NCI-H1694 treated with DMSO at 0.1 percent for 48 hours (cell line): ENCODE measurements at places on chromosomes 5 and 9.

DNA sequence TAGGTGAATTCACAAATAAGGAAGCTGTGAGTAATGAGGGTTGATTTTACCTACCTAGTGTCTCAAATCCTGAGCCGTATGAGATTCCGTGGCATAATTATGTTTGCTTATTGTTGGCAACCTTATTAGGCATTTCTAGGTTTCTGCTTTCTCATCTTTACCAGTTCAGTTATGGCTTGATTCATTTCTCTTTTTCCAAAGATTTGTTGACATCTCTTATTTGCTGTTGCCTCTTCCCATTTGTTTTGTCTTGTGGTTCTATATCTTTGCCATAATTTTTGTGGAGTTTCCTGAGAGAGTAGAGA is 470 bp downstream of the IL31RA start:
- no peak for DNase-seq

DNA sequence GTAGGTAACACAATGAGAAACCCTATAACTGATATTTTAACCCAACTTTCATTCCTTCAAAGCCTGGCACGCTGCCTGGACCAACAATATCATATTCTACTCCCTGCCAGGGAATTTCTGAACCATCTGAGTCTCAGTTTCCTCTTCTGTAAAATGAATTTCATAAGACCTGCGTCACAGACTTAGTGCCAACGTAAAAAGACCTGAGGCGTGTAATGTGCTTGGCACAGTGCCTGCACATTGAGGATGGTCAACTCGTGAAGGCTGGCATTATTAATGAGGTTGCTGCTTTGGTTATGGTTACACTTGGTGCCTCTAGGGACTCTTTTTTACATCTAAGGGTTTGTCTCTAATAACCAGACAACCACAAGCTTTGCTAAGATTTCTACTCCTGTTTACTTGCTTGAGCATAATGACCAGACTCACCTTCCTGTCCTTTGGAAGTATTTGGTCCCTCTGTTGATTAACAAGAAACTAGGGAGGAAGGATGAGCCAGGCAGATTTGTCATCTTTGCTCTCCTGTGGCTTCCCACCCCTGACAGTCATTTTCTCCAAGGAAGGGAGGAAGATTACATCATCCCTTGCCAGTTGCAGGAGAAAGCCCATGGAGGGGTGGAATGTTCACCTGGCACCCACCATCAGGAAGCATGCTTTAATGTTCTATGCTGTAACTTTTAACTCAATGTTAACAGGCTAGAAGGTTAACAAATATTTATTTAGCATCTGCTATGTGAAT is 79.0 kb downstream of the PAPPA start:
- no peak for DNase-seq

DNA sequence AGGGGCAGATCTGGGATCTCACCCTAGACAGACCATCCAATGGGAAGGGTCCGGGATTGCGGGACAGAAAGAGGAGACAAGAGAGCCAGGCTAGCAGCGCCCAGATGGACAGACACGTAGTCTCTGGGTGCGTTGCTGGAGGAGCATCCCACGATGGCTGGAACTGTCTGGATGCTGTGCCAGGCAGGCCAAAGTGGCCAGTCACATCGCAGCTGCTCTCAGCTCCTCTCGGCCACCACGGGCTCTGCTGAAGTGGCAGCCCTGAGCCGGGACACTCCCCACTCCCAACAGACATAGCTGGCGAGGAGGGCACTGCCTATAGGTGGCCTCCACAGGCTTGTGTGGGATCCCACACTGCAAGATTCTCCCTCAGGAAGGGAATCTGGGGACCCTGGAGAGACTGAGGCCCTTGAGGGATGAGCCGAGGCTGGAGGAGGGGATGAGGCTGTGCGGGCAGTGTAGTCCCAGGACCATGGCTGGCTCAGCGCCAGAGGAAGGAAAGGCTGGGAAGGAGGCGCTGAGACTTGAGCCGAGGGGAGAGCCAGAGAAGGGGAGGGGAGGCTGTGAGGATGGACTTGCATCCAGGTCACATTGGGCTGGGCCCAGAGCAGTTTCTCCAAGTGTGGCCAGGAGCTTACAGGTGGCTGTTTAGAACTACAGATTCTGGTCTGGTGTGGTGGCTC is 10.3 kb upstream of the WDR5 start:
- no peak for DNase-seq

GRCh38 chr5:6326776-6327175 is 51.6 kb downstream of the MED10 start:
- no peak for DNase-seq

GRCh38 chr9:111891910-111892499 is 4.6 kb upstream of the UGCG start:
- DNase-seq, result no peak

DNA sequence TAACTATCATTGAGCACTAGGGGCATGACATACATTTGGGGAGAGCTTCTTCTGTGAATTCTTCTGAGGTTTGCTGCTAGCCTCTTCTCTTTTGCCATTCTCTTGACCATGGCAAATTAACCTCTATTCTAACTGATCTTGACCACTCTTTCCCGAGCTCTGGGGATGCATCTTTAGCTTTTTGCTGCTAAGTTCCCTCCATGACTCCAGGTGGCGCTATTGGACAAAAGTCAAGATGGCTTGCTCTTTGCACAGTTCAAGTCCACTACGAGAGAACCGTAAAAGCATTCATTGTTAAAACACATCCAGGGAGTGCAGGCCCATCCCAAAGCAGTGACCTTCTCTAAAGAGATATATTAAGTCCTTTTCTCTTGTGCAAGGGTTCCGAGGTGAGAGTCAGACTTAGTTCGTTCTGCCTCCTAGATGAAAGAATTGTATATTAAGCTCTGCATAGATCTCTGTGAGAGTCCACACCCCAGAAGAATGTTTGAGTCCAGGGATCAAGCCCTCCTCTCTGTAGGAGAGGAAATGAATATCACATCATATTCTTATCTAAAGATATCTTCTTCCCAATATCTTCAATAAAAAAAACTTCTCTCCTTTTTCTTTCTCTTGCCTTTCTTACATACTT is 1152.9 kb upstream of the CDH6 start:
- DNase-seq, result peak; percentile 38

DNA sequence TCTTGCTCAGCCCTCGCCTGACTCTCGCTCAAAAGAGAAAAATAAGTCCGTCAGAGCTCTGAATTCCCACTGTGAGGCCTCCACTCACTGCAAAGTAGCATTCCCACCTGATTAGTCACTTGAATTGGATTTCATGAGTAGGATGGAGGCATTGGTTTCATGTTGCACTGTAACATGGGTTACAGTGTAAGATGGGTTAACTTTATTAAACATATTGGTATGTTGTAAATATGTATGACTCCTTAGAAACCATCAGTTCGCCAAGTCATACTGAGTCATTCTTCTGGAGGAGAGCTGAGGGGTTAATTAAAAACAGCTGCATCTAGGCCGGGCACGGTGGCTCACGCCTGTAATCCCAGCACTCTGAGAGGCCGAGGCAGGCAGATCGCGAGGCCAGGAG is 93.8 kb upstream of the BNC2 start:
- DNase-seq, result no peak

DNA sequence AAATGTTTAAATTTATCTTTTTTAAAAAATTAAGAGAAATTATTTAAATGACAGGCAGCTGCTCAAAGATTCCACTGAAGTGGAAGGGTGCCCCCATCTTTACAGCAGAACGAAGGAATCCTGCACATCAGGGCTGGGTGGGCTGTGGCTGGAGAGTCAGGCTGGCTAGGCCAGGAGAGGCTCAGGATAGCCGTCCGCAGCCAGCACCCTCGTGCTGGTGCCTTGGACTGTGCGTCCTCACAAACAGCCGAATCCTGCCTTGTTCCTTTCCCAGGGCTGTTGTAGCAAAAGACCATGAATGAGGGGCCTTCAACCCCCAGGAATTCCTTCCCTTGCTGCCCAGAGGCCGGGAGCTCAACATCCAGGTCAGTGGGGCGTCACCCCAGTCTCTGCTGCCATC is 64.6 kb upstream of the FCN1 start:
- no peak for DNase-seq

GRCh38 chr5:177018341-177018740 is 4.2 kb upstream of the ZNF346 start:
- DNase-seq, result no peak

DNA sequence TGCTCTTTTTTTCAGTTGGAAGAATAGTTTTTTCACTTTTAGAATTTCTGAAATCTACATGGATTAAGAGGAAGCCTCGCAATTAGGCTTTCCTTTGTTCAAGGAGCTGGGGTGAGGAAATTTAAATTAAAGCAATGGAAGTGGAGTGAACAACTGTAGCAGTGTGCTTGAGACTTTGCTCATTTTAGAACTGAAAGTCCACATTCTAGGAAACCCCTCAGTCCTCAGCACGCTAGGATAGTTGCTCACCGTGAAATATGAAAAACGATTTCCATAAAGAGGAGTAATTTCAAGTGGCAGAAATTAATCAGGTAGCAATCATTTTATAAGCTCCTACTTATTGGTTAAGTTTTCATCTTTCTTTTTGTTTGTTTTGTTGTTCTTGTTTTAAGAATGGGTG is 243.0 kb upstream of the ITGA1 start:
- no peak for DNase-seq

DNA sequence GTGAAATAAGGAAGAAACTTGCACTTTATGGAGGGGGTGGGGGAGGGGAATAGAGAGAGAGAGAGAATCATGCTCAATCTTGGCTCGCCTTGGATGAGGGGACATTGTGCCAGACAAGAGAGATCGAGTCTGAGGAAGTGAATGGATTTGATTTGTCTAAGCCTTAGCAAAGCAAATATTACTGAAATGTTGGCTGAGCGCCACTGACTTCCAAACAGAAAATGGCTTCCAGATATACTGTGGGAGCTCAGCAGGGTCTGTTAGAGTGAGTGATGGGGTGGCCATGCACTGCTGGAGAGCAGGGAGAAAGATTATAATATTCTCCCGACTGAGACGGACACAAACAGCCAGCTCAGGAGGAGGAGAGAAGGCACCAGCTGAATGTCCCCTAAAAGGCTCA is 34.5 kb downstream of the BRINP1 start:
- DNase-seq, result no peak
